ENCODE measurements at places on chromosomes 12 and 14. TPM values are rescaled to one million over a fixed set of nuclear protein-coding genes. Genes with fewer than 3 reads are reported as not detected.

Gene GPHN
- total RNA-seq: 11.1 TPM

Gene A2M
- total RNA-seq: 0.11 TPM

Gene SMCO3
- total RNA-seq: not detected

Gene RNFT2
- 2.9 TPM for total RNA-seq

Gene RHEBL1
- 4.4 TPM for total RNA-seq

Gene MSRB3
- total RNA-seq: 28.1 TPM

Gene DNAL1
- total RNA-seq: 10.2 TPM

Gene CYP27B1
- 2.9 TPM for total RNA-seq

Gene LRP6
- 25.2 TPM for total RNA-seq

Gene ASIC1
- 4.2 TPM for total RNA-seq

Gene SRRM4
- total RNA-seq: not detected

Gene PROX2
- total RNA-seq: not detected

Gene CRIP1
- total RNA-seq: 1,691 TPM

Gene SCN8A
- total RNA-seq: 1.8 TPM

Gene SLC5A8
- total RNA-seq: not detected

Gene MDP1
- total RNA-seq: 28.2 TPM

Gene RASSF8
- total RNA-seq: 6.9 TPM

Gene ARHGAP9
- total RNA-seq: 0.69 TPM

Gene GLT1D1
- total RNA-seq: not detected

Gene OAS2
- total RNA-seq: 0.08 TPM

Gene ACOT4
- 1.6 TPM for total RNA-seq

Gene IKZF4
- total RNA-seq: 2.9 TPM

Gene TRHDE
- 0.06 TPM for total RNA-seq

Gene CSRP2
- total RNA-seq: 20.3 TPM

Gene INSM2
- total RNA-seq: 0.04 TPM

Gene ELK3
- total RNA-seq: 76.1 TPM

Gene USP44
- total RNA-seq: 0.09 TPM

Gene FGF23
- not detected for total RNA-seq

Gene TAS2R31
- total RNA-seq: 0.27 TPM

Gene OR4K1
- total RNA-seq: not detected

Gene KERA
- total RNA-seq: not detected

Gene RAD9B
- 0.30 TPM for total RNA-seq

Gene GPR137C
- 0.06 TPM for total RNA-seq

Gene ANKS1B
- 0.51 TPM for total RNA-seq

Gene RERG
- 0.18 TPM for total RNA-seq

Gene SERPINA3
- 12.6 TPM for total RNA-seq

Gene GLTP
- total RNA-seq: 21.6 TPM

Gene RIMKLB
- total RNA-seq: 18.0 TPM

Gene TPPP2
- total RNA-seq: not detected

Gene SCARB1
- total RNA-seq: 166 TPM

Gene GPR84
- total RNA-seq: 0.09 TPM

Gene SLC10A1
- total RNA-seq: not detected

Gene SEC23A
- total RNA-seq: 66.8 TPM

Measured in A549 treated with dexamethasone at 1 μM for 4 hours (cell line).